Activated CD8-positive, alpha-beta memory T cell treated with anti-CD3 and anti-CD28 coated beads for 1 hour (primary cell): ENCODE measurements at places on chromosomes 4 and X.

- DNase-seq = no peak
These were observed 76.2 kb upstream of the PAGE3 start for GRCh38 chrX:55340896-55341433.

DNA sequence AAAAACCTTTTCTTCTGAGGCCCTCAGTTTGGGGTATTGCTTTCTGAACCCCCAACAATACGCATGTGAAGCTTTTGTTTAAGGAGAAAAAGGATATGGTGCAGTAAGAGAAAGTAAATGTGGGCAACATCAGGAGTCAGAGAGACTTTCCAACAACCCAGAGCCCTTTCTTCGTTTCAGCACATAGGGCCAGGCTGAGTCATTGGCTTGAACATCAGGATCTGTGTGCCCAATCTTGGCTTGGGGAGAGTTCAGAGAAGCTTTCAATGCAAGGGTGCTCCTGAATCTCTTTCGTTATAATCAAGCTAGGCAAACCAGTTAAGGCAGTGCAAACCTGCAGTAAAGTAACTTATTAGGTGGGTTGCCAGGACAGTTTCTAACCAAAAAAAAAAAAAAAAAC is 191.2 kb downstream of the FRMPD4 start:
- no peak for DNase-seq

DNA sequence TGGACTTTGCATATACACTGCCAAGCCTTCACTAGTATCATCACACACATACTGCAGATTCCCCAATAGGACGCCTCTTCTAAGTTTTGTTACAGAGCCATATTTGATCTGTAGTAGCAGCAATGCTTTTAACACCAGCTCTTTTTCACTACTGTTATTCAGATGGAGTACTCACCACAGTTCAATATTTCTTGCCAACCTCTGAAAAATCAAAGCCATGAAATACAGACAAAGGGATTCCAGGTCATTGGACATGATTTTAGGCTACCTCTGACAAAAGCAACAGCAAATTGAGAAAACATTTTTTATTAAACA is 390.7 kb upstream of the ADGRL3 start:
- DNase-seq = no peak

DNA sequence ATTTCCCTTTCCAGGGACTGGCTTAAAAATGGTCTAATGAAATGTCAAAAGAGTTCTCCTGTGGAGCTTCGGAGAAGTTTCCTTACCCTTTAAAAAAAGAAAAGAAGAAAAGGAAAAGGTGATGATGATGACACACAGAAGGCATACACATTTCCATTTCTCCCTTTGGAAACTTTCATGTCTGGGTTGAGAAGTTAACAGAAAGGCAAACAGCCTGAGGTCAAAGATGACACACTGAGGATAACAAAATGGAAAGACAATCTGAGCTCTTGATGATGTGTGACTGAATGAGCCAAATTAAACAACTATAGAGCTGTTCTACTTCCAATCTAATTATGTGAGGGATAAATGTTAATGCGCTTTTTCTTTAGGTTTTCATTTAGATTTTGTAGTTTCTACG is 32.2 kb downstream of the NFXL1 start:
- no peak for DNase-seq

DNA sequence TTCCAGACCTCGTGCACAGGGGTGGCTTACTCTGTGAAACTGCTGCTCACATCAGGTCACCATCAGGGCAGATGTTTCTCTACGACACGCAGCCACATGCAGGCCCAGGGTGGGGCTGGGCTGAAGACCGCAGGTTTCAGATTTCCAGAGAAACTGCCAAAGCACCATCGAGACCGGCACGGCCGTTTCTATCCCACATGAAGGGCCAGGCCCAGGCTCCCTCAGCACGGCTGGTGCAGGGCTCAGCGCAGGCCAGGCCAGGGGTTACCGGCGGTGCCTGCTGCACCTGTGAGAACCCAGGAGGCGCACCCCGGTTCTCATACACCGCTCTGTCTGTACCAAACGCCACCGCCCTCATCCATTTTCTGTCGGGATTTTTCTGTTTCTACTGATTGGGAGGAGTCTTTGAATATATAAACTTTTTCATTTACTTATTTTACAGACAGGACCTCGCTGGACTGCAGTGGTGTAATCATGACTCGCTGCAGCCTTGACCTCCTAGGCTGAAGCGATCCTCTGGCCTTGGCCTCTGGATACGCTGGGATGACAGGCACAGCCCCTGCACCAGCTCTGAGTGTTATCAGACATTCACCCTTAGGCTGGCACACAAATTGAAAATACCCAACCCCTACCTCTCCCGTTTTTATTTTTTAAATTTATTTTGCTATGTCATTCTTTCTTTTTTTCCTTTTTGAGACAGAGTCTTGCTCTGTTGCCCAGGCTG is 17.1 kb downstream of the CTBP1 start:
- DNase-seq = no peak

DNA sequence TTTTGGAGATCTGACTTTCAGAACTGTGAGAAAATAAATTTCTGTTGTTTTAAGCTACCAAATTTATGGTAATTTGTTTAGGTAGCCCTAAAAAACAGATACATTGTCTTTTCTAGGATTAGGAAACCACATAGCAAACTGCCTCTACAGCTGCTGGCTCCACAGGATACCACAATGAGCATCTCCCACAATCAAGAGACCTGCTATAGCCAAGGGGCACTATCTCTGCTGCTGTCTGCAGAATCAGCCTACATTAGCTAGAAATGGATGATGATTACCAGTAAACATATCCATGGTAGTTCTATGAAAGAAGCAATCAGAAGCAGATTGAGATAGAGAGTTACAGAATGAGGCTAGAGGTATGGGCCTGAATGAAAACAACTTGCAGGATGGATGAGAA is 244.4 kb upstream of the NDST4 start:
- DNase-seq = no peak

DNA sequence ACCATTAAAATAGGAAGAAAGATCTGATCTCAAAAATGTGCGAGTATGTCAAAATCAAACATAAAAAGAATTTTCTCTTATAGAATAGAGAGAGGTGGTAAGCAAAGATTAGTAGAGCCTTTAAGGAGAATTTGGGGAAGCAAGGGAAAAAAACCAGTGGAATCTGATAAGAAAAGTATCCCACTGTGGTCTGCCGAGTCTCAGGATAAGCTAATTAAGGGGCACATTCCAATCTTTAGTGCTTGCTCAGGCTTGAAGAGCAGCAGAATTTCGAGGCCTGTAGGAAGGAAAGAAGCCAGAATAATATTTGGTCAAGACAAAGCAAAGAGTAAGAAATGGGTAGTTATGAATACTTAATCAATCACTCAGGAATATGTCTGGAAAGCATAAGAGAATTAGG is 13.0 kb downstream of the STATH start:
- no peak for DNase-seq

GRCh38 chrX:115940348-115940747 is 230.2 kb upstream of the AGTR2 start:
- DNase-seq = no peak

DNA sequence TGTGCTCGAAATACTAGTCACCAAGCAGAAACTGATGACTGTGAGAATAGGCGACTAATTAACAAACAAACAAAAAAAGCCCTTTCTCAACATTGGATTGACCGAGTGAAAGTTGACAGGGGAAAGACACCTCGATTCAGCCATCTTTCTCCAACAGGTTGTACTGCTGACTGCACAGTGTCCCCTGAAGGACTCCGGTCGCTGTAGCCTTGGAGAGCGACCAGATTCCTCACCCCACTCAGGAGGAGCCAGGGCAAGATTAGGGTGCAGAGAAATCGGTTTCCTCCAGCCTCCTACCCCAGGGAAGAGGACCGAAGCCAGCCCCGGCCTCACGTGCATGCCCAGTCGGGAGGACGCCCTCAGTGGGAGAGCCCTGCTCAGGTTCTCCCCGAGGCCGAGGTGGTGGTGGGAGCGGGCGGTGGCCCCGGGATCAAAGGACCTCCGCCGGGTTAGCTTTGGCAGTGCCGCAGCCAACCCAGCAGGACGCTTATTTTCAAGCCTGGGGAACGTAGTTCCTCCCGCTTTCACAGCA is 1.1 kb upstream of the RAP1GDS1 start:
- no peak for DNase-seq

- DNase-seq = no peak
These were observed 159.7 kb downstream of the ARHGAP10 start for GRCh38 chr4:147891476-147892115.

DNA sequence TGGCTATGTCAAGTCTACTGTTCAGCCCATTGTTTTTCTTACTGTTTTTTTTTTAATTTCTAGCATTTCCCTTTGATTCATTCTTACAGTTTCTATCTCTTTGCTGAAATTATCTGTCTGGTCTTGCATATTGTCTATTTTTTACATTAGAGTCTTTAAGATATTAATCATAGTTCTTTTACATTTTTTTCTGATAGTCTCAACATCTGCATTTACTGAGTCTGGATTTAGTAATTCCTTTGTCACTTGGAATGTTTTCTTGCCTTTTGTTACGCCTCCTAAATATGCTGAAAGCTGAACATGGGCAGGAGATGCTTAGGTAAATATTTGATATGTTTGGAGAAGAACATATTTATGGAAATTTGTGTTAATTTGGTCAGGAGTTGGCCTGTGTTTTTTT is 10.4 kb downstream of the JADE3 start:
- DNase-seq = no peak

- DNase-seq = no peak
These were observed 11.2 kb downstream of the RIPPLY1 start for GRCh38 chrX:106891762-106892460.

DNA sequence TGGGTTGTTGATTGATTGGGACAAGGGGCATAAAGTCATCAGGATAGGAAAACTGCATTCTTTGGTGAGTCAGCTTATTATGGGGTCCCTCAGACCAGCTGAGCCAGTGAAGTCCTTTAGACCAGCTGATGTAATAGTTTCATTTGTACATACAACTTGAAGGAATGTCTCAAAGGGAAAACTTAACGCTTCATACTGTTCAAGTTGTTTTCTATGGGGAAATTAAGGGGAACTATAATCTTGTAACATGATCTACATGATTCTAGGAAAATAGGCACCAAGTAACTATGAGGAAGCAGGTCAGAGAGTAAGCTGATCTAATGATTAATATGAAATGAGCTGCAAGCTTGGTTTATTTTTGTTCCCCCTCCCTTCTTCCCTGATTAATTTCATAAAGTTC is 175.1 kb upstream of the GRID2 start:
- no peak for DNase-seq

DNA sequence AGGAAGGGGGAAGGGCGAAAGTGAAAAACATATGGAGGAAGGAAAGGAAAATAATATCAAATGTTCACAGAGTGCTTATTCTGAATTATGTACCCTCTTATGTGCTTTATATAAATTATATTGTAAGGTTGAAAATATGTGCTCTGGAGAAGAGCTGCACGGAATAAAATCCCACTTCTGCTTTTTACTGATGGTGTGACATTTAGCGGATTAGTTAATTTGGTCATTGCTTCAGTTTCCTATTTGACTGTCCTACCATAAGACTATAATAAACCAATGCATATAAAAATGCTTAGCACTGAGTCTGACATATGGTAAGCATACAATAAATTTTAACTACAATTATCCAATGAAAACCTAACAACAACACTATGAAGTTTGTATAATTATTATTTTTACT is 86.2 kb downstream of the NPFFR2 start:
- DNase-seq = no peak

DNA sequence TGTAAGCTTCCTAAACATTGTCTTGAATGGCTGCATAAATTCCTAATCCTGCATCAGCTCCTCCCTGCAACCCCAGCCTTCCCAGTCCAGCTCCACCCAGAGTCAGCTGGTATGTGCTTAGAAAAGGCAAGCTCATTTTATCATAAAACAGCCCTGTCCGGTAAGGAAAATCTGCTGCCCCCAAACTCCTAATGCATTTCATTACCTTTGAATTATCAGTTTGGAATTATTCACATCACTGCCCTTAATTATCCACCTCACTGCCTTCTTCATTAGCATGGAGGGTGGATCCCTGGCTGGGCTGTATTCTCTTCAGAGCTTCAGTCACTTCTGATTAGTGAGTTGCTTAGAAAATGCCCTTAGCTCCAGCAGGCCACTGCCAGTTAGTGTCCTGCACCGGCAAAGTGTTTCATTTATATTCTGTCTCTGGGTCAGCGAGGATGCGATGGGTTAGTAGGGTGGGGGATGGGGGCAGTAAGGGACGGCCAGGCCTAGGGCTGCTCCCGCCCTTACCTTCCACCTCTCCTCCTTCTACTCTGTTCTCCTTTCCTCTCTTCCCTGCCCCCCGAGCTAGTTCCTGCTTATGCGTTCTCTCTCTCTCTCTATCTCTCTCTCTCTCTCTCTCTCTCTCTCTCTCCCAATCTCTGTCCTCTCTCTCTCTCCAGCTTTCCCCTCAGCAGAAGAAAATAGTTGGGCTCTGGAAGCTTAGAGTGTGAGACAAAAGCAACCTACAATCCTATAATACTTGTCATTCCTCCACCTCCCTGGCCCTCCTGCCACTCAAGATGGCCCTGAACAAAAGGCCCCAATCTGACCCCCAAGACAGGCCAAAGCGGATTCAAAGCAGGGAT is 174.8 kb upstream of the KLF3 start:
- no peak for DNase-seq

DNA sequence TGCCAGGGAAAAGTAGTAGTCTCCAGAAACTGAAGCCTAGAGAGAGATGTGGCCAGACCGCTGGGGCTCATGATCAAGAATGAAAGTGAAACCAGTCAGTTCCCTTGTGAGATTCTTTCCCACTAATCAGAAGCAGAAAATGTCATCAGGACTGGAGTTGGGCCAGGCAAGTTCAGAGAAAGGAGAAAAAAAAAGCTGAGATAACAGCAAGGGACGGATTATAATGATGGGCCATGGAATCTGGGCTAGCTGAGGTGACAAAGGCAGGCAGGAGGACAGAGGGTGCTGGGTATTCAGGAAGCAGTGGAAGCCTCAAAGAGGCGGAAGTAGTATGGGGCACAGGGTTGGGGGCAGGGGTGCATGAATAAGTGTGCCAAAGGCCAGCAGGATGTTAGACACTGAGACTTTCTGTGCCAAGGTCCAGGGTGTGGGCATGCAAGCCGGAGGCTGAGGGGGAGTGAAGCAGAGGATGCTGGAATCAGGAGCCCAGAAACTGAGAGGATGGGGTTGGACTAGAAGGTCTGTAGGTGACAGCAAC is 2.5 kb downstream of the CXorf38 start:
- no peak for DNase-seq

- no peak for DNase-seq
These were observed 493 bp upstream of the UCHL1 start for GRCh38 chr4:41256131-41256739.

- no peak for DNase-seq
These were observed 1.5 kb downstream of the FRYL start for GRCh38 chr4:48778431-48779094.

GRCh38 chrX:133297284-133297683 is 79.1 kb upstream of the TFDP3 start:
- no peak for DNase-seq

DNA sequence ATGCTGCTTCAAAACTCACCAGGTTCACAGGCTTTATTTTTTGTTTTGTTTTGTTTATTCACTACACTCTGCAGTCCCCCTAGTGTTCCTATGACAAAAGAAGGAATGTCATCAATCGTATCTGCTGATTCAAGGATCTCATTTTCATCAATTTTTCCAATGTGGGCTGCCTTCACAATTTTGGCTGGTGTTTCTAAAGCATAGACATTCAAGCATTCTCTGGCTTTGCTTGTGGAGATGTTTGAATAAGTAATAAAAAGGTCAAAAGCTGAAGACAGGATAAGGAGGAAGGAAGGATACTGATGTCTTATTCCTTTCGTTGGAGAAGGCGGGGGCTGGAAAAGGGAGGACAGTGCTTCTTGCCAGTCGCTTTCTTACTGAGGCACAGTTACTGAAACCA is 12.2 kb upstream of the KCNIP4 start:
- DNase-seq = no peak
